ENCODE measurements at places on chromosomes 12 and 14.

DNA sequence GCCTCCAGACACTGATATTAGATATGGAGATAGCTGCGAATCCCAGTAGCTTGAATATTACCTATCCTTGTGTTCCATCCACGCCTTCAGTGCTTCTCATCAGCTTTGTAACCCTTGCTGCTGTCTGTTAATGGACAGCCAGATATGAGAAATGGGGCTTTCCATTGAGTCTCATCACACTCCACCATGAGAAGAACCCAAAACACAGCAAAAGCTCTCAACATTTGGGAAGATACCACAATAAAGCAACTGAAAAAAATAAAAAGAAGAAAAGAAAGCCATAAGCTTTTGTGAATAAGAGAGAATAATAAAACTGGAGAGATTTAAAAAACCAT, 225.4 kb downstream of the GALC start:
- DNase-seq, result no peak

DNA sequence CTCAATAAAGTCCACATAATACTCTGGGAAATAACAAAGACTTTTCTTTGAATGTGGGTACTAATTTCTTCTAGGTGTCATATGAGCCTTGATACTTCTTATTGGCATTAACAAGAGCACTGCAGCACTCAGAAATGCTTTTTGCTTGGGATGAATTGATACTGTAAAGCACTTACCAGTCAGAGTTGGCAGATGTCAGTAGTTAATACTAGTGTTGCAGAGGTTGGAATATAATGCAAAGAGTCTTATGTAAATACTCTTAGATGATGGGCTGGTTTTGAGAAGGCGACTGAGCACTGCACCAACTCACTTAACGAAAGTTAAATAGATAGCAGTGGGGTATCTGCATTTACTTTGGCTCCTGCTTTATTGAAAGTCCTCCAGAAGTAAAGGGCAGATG, 25.6 kb upstream of the MBIP start:
- no peak for DNase-seq

DNA sequence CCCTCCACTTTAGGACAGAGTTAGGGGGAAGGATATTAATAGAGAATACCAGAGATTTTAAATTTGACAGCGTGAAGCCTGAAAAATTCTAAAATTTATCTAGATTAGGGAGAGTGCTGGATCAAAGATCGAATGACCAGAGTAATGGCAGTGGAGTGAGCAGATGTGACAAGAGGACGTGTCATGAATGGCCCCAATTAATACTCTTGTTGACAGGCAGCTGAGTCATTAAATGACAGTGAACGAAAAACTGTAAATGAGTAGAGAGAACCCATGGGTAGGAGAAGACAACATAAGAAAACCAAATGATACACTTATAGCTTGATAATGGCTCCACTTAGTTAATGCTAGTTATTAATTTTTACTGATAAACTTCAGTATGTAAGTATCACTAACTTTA, 73.9 kb upstream of the PLEKHA5 start:
- DNase-seq, result no peak

DNA sequence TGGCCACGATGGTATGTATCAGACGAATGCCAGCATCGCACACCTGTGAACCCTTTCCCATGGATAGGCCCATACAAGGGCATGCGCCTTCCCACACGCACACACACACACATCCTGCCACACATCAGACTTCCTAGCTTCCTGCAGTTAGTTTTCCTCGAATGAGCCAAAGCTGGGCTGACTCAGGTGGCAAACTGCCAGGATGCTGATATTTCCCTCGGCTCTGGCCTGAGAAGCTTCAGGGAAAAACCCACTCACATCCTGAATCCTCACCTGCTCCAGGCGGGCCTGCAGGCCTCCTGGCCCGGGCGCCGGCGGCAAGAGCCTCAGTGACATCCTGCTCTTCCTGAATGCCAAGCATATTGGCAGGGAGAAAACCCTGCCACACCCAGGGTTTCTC, 22.4 kb downstream of the CALM1 start:
- DNase-seq, result no peak

DNA sequence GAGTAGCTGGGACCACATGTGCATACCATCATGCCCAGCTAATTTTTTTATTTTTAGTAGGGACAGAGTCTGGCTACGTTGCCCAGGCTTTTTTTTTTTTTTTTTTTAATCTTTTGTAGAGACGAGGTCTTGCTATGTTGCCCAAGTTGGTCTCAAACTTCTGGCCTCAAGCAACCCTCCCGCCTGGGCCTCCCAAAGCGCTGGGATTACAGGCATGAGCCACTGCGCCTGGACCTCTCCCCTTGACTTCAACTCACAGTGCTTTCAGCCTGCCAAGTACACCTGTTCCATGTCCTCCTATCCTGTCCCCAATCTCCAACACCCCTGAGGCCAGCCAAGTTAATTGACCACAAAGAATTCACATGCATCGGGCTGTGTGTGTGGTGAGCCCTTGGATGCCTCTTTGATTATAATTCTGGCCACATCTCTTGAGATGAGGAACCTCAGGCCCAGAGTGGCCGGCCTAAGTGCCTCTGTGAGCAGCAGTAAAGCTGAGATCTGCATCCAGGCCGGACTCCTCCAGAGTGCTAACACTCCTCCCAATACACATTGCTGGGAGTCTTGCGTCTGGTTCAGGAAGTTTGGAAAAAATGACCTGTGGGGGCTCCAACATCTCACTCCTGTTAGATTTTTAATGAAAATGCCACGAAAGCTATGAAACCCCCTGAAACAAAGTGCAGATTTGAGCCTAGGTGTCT, 6.8 kb downstream of the RAB35 start:
- DNase-seq, result no peak

DNA sequence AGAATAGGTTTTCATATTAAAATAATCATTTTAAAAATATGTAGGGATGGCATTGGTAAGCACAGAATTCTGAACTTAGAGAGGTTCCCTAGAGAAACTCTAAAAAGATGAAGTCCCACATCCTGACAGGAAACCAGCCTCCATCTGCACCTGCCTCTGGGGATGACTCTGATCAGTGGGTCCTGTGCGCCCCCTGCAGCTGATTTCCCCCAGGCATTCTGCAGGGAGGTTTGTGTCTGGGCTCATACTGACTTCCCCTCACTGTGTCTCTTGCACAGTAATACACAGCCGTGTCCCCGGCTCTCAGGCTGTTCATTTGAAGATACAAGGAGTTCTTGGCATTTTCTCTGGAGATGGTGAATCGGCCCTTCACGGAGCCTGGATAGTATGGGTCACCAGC, 602.9 kb downstream of the TMEM121 start:
- DNase-seq, result no peak

DNA sequence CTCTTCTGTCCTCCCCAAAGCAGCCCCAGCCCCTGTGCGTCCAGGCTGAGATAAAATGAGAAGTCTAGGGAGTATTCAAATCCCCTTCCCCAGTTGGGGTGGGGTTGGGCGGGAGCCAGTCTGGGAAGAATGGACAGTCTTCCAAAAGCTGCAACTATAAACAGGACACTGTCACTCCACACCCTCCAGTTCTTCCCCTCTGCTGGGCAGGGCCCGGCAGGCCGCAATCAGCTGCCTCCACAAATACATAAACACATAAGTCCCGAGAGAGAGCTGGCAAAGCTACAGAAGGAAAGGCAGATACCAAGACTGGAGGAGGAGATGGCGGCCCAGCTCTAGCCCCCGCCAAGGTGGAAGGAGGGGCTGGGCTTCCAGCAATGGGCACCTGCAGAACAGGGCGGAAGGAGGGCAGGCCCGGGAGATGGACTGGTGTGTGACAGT, 12.7 kb downstream of the LTBP2 start:
- DNase-seq, result no peak

DNA sequence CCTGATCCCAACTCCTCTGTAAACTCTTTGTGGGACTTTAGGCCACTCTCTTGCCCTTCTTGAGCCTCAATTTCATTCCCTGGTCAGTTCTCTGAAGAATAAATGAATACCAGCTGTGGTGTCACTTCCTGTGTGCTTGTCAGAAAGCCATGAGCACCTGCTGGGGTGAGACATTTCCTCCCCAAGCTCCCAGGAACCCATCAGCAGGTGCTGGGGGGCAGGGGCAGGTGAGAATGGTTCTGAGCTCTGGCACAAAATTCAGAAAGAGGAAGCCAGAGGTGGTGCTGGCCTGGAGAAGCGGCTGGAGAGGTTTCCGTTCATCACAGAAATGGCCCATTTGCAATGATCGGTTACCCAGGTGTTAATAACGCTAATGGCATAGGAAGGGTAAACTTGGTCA, 14.9 kb downstream of the LHX5 start:
- no peak for DNase-seq

- DNase-seq, result no peak
Observed at GRCh38 chr14:52960627-52961026, 9.8 kb upstream of the FERMT2 start.

DNA sequence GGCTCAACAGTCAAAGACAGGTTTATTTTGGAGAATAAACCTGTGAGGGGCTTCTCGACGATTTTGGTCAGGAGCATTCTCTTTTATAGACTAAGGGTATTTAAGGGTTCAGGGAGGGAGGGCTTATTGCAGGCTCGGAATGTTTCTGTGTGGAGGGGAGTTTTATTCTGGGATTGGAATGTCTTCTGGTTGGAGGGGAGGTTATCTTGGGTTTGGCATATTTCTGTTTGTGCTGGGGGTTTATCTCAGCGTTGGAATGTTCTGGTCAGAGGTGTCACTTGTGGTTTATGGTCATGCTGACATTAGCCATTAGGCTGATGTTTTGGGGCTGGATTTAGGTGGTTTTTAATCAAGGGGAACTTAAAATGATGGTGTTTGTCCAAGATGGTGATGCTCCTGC, 103.9 kb downstream of the SUDS3 start:
- DNase-seq, result no peak

DNA sequence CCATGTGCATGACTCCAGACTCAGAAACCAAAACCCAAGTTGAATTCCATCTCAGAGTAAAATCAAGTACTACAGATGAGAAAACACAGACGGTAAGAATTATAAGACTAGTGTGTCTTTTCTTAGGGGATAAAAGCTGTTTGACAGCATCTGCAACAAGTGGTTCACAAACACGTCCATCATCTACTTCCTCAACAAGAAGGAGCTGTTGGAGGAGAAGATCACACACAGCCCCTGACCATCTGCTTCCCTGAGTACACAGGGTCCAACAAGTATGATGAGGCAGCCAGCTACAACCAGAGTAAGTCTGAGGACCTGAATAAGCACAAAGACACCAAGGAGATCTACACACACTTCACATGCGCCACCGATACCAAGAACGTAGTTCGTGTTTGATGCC, 110.7 kb upstream of the ATF7IP start:
- no peak for DNase-seq

- DNase-seq, result no peak
Observed at GRCh38 chr12:22287101-22287500, 47.4 kb downstream of the ST8SIA1 start.

DNA sequence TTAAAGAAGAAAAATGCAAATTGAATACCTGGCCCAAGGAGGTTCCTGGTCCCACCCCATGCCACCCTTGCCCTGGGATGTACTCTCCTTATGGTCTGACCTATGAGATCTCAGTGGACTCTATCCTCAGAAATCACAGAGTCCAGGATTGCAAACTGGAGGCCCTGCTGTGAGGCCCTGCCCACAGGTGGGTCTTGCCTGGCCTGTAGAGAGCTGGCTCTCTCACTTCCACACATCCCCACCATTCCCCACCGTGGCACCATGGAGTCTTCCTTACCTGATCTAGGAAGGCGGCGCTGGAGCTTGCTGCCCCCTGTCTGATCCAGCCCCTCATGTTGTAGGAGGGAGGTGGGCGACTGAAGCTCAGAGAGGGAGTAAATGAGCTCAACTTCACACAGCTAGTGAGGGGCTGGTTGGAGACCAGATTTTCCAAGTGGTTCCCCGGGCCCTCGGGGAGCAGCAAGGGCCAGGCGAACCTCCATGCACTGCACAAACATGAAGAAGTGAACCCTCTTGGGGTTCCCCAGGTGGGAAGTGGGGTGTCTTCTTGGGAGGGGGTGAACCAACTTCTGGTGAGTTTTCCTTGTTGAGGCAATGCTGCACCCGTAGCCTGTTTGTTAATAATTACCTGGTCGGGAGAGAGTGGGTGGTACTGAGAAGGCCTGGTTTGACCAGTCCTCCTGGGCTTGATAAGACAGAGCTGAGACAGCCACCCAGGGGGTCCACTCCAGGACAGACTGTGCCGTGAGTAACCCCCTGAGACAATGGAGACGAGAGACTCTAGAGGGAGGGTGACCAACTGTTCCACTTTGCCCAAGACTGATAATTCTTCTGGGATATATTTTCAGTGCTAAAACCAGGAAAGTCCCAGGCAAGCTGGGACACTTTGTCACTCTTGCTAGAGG, at the start of gene SERPINA4:
Gene SERPINA4, plus strand, starts transcription at position 692 of the 905 bp plus-strand sequence. CDS start 2,041 bp downstream, outside the sequence.
- no peak for DNase-seq

Measured in CD4-positive, alpha-beta T cell treated with Interleukin-15 for 1 hour (primary cell).